Stimulated activated CD4-positive, alpha-beta T cell treated with anti-CD3 and anti-CD28 coated beads, TNF-alpha, amount 100 ng/mL, for 4 hours (primary cell): ENCODE measurements at places on chromosomes 2 and 18.

DNA sequence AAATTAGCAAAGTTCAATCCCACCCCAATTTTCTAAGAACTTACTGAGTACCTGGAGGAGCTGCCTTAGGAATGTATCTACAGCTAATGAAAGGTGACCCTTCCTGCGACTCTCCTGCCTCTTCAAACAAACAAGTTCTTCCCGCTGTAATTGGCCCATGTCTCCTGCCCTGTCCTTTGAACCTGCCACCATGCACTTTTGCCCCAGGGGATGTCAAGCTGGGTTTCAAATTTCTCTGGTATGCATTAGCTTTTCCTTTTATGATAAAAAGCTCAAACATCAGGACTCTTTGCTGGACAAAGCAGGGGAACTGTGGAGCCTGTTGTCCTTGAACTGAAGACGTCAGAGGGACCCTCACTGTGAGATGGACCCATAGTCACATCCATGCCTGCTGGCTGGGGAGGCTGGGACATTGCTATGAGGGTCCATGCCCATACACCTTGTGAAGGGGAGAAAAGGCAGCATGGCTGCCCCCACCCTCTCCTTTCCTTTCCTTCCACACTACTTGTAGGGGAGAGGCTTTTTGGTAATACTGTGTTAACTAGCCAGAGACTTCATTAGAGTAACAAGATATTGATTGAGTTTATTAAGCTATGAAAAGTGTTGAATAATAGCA is 210.7 kb upstream of the COPS8 start:
- no peak for DNase-seq

DNA sequence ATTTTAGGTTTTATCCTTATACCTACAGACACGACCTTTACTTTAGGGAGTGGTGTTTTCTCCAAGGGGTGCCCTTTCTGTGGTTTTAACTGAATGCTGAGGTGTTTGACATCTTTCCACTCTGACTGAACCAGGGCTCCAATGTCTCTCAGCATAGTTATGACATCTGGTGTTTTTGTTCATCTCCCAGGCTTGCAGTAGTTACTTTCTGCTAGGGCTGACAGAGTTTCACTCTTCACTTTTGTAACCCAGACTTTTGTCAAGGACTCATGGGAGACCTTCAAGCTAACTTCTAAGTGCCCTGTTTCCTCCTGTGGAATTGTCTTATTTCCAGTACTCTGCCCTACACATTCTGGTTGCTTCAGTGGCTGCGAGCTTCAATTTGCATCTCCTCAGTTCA is 103.1 kb downstream of the CCDC85A start:
- DNase-seq, result no peak

DNA sequence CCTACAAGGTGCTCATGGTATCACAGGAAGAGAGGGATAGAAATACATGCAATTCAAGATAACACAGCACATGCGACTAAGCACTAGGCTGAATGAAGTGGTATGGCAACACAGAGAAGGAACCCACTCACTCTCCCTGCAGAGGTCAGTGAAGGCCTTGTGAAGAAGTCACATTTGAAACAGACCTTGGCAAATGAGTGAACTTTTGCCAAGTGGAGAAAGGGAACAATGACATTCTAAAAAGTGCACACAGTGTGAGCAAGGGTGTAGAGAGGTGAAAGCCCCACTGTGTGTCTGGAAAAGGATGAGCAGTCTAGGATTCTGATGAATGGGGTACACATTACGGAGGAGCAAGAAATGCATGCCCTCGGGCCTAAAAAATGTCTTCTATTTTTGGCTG is 23.3 kb downstream of the KLF7 start:
- DNase-seq, result no peak

DNA sequence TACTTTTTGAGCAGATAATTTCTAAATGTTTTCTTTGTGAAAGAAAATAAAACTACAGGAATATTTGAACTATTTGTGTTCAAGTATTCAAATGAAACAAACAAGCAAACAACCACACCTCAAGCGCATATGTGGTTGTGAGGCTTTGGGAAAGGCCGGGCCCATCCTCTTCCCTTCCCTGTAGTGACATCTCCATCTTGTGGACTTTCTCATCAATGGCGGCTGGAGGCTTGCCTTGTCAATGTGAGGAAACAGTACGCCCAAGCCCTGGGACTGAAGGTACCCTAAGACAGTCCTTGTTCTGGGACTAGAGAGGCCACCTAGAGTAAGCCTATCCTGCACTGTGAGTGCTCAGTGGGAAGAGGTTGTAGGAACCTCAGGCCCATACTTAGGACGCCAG is 166.8 kb downstream of the TPGS2 start:
- no peak for DNase-seq

GRCh38 chr2:145185696-145186095 is 665.8 kb upstream of the ZEB2 start:
- DNase-seq, result no peak

DNA sequence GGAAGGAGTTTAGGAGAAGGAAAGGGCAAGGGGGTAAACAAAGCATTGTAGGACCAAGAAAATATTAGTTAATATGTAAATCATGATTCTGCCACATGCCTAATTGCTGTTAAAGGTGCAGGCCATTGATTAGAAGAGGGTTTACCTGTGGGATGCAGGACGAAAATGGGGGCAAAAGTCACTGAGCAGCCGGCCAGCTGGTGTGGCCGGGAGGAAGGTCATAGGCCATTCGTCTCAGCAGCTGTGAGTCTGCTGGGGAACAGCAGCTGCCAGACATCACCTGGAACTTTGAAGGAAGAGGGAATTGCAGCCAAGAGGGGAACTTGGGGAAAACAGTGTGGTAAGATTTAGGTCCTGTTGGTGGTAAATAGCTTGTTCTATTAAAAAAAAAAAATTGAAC is 184.4 kb downstream of the DYSF start:
- no peak for DNase-seq

- DNase-seq, result no peak
These were observed 35.2 kb downstream of the SRBD1 start for GRCh38 chr2:45575881-45576280.

DNA sequence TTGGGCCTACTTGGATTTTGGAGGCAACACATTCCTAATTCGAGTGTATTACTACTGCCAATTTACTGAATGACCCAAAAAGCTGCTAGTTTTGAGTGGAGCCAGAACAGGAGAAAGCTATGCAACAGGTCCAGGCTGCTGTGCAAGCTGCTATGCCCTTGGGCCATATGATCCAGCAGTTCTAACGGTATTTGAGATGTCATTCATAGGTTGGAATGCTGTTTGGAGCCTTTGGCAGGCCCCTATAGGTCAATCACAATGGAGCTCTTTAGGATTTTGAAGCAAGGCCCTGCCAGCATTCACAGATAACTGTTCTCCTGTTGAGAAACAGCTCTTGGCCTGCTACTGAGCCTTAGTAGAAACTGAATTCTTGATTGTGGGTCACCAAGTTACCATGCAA is 368.7 kb downstream of the CDH19 start:
- no peak for DNase-seq

GRCh38 chr2:226835420-226835795 is 446 bp upstream of the RHBDD1 start:
- DNase-seq, result no peak

- DNase-seq, result no peak
These were observed 231.5 kb downstream of the SLC8A1 start for GRCh38 chr2:40220177-40220925.

DNA sequence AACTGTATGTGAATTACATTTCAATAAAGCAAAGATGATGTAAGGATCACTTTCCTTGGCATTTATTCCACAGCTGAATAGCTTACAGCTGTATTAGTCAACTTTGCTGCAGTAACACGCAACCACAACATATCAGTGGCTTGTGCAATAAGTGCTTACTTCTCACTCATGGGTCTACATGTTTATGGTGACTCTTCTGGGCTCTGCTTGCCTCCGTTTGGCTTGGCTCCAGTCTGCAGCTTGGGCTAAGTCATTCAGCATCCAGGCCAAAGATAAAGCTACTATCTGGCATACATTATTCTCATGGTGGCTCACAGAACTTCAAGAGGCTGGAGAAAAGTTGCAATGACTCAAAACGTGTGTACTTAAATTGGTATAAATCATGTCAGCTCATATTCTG is 355.0 kb downstream of the RNF144A start:
- DNase-seq, result no peak

DNA sequence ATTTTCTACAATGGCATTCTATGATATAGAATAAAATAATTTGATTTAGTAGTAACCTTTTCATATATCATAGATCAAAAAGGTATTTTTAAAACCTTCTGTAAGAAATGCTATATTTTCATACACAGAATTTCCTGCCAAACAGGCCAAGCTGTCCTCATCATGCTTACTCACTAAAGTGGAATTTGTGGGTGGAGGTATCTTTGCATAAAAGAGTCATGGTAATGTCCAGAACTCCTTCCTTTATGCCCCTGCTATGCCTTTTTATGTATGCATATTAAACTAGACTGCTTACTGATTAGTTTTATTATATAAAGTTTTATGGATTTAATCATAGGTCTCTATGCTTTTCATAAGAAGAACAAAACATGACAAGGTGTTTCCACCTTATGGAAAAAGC is 27.5 kb upstream of the MARCHF7 start:
- DNase-seq, result no peak

DNA sequence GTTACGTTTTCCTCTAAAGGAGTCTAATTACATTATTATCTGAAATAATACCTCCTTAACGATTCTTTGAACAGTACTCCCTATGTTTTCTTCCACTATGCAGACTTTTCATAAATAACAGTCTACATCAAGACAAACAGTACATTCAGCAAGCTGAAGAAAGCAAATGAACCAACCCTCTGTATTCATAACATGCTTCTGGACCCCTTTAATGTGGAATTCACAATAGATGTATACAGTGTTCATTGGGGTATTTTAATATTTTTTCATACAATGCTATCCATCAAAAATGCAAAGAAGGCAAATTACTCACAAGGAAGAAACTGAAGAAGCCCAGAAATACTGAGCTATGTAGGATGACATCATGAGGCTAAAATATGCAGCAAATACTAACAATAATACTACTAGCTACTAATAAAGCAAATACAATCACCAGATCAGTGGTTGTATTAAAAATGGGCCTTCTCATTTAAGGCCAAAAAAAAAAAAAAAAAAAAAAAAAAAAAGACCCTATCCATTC is 408.6 kb downstream of the MTX2 start:
- no peak for DNase-seq

GRCh38 chr2:220946552-220946951 is 625.6 kb downstream of the EPHA4 start:
- DNase-seq, result no peak

- no peak for DNase-seq
These were observed 7.5 kb upstream of the MTA3 start for GRCh38 chr2:42560899-42561298.

GRCh38 chr18:657311-658000 is at the start of gene TYMS:
Gene TYMS (plus strand): TSS chr18:657653. CDS start chr18:657743, 90 bp downstream.
- DNase-seq, result no peak

DNA sequence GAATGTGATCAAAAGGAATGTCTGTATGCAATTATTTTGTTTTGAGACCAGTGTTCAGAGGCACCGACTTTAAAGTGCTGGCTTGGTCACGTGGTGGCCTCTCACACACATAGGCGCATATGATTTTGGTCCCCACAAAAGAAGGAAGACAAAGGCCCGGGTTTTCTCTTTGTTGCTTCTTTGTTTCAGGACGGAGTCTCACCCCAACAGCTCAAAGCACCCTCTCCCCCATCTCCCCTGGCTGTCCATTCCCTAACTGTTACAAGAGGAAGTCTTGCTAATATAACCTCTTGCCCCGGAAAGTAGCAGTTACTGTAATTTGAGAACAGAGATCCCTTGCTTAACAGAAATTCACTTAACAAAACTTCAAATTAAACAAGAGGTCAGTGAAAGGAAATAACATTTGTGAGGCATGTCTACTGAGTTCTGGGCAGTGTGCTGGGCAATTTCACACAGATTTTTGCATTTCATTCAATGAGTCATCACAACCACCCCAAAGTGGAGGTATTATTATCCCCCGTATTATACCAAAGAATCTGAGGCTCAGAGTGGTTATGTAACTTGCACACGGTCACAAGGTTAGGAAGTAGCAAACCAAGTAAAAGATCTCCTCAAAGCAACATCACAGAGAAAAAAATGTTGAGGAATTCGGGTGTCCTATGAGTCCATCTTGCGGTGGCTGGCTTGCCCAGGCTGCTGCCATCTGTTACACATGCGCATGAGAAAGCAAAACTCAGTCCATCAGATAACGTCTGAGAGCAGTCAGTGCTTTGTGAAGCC is 75.8 kb downstream of the SDC1 start:
- no peak for DNase-seq

GRCh38 chr2:121348128-121348740 is 63.2 kb upstream of the TFCP2L1 start:
- no peak for DNase-seq

- DNase-seq, result no peak
These were observed 36.5 kb upstream of the SLC66A3 start for GRCh38 chr2:11118761-11119160.

GRCh38 chr2:192471982-192472381 is 277.2 kb upstream of the TMEFF2 start:
- no peak for DNase-seq

- DNase-seq, result no peak
These were observed 1326.0 kb downstream of the LRP1B start for GRCh38 chr2:140804700-140805260.

DNA sequence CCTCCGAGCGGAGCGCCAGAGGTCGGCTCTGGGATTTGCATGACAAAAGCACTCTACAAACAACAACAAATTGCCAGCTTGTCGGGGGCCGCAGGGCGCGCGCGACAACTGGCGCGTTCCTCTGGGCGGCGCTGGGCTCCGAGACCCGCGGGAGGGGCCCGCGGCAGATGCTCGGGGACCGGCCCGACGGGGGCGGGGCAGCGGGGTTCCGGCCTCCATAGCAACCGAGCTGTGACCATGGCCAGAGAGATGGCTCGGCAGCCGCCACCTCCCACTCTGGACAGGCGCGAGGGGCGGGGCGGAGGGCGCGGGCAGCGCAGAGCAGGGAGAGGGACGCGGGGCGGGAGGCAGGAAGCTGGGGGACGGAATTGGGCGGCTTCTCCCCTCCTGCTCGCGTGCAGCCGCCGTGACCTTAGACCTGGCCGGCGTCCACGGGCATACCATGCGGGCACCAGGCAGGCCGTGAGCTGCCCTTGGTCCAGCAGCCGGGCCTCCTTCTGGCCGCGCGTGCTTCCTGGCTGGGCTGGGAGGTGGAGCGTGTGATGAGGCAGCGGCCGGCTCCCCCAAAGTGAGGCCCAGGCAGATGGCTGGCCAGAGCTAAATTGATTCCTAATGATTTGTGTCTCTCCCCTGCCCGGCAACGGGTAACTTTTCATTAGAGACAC is 171.5 kb downstream of the CELF4 start:
- DNase-seq, result no peak

- DNase-seq, result no peak
These were observed 62.3 kb upstream of the NCK2 start for GRCh38 chr2:105682401-105682800.
